ENCODE measurements at places on chromosomes 4 and X.
A peak's percentile ranks its signal among the peaks of the same experiment; 100 is the strongest.

GRCh38 chr4:10158333-10158942 is 41.8 kb upstream of the WDR1 start:
- DNase-seq, result no peak

- no peak for DNase-seq
Observed at GRCh38 chrX:128052303-128052702, at the start of gene ACTRT1. Gene ACTRT1, minus strand, starts transcription at chrX:128052403. Its CDS starts 197 bp downstream, at chrX:128052206.

DNA sequence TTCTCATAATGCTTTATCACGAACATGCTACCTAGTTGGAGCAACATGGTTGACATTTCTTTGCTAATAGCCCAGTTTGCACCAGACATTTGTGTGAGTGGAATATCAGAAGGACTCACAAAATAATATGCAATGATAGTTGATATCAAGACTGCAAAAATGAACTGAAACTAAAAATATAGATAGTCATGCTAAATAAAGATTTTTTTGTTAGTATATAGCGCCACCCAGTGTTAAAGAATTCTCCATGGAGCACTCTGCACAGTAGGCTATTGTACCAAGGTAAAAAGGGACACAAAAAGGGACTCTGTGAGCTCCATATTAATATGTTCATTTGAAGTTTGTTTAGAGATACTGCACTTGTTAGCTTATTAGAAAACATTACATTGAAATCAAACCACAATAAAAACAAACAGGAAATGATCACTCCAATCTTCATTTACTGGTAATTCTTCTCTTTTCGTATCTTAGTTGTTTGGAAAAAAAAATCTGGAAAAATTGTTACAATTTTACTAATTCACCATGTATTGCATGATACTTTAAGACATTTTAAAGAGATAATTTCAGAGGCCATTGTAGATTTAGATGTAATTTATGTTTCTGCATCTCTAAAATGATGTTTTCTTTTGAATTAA is 1509.6 kb downstream of the ADGRL3 start:
- DNase-seq, result no peak

GRCh38 chr4:185370268-185370949 is 25.3 kb downstream of the LRP2BP start:
- no peak for DNase-seq

- no peak for DNase-seq
Observed at GRCh38 chr4:139978692-139979091, 175.3 kb downstream of the MAML3 start.

GRCh38 chr4:150943818-150944217 is 71.3 kb downstream of the LRBA start:
- DNase-seq, result no peak

DNA sequence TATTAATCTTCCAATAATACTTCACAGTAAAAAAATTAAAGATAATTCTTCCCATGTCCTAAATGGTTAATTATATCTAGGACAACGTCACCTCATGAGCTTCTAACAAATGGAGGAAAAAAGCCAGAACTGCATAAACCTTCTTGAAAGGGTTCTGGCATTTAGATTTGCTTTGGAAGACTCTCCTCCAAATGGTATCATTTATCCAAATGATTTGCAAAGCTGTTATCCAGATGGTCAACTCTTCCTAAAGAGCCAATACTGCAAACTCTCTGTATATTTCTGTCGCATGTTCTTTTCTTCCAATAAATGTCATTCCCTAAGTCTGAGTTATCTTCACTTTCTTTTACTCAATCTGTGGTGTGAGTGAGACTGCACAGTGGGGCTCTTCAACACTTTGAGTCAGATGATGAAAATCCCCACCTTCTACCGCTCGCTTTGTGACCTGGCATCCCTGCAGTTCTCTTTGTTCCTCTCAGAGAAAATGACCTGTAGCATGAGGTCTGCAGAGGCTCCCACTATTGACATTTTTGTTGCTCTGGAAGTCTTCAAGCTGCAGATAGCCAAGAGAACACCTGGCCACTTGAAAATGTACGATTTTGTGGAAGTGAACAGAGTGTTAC is 52.9 kb downstream of the TMEM150C start:
- DNase-seq, result no peak

DNA sequence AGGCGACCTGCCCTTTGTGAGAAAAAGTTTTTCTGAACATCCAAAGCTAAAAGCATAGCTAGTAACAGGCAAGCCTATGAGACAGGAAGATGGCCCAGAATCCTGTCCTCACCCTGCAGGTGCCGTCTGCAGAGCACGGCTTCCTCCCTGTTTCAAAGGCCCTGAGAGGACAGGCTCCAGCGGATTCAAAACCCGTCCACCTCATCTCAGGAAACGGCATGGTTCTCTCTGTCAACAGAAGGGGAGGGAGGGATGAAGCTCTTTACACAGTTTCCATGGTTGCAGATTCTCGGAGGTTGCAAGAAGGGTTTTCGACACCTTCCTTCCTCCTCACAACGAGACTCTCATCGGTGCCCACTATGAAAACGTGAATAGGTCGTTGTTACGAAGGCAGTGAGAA is 8.3 kb downstream of the PPP2R3B start:
- DNase-seq, result no peak

GRCh38 chr4:38889143-38889542 is 21.5 kb downstream of the FAM114A1 start:
- DNase-seq, result no peak

- no peak for DNase-seq
Observed at GRCh38 chr4:87118826-87119225, 101.6 kb downstream of the KLHL8 start.

GRCh38 chr4:88846206-88846790 is 148.7 kb upstream of the NAP1L5 start:
- no peak for DNase-seq

GRCh38 chrX:14509325-14510057 is 19.8 kb upstream of the GLRA2 start:
- no peak for DNase-seq

DNA sequence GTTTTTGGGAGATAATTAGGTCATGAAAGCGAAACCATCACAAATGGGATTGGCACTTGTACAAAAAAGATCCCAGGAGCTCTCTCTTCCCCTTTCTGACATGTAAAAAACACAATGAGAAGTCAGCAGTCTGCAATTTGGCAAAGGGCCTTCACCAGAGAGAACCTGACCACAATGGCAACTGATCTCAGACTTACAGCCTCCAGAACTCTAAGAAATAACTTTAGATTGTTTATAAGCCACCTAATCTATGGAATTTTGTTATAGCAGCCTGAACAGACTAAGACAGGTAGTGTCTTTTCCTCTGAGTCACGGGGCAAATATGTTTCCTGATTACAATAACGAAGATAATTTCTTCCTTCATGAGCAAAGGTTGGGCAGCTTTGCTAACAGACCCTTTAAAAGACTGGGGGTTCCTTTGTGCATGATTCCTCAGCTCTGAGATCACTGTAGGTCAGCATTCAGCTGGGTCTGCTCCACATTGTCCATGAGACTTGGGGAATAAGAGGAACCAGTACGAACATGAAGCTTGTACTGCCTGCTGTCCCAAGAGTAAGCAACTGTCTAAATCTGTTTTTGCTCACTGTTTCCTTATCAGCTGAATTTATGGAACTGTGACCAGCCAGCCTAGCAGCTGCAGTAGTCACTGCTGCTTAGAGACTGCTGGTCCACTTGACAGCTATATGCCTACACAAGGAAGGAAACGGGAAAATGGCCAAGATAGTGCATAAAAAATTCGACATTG is 191.6 kb downstream of the ANAPC10 start:
- DNase-seq, result no peak

GRCh38 chrX:73855546-73855945 is 292.5 kb downstream of the CHIC1 start:
- peak; percentile 42 for DNase-seq

DNA sequence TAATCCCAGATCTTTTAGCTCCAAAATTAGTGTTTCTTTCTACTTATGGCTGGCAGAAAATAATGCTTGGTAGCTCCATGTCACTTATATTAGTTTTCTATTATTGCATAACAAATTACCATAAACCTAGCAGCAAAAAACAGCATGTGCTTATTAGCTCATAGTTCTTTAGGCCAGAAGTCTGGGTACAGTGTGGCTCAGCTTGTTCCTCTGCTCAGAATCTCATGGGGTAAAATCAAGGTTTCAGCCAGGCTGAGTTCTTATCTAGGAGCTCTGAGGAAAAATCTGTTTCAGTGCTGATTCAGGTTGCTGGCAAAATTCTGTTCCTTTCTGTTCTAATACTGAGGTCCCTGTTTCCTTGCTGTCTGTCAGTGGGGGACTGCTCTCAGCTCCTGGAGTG is 101.1 kb downstream of the CT47B1 start:
- DNase-seq, result no peak

- no peak for DNase-seq
Observed at GRCh38 chr4:40264497-40264896, 67.7 kb downstream of the RHOH start.

- no peak for DNase-seq
Observed at GRCh38 chrX:31178769-31179125, 106.9 kb upstream of the FTHL17 start.

GRCh38 chr4:109432203-109432602 is 1.4 kb upstream of the SEC24B start:
- DNase-seq, result no peak

DNA sequence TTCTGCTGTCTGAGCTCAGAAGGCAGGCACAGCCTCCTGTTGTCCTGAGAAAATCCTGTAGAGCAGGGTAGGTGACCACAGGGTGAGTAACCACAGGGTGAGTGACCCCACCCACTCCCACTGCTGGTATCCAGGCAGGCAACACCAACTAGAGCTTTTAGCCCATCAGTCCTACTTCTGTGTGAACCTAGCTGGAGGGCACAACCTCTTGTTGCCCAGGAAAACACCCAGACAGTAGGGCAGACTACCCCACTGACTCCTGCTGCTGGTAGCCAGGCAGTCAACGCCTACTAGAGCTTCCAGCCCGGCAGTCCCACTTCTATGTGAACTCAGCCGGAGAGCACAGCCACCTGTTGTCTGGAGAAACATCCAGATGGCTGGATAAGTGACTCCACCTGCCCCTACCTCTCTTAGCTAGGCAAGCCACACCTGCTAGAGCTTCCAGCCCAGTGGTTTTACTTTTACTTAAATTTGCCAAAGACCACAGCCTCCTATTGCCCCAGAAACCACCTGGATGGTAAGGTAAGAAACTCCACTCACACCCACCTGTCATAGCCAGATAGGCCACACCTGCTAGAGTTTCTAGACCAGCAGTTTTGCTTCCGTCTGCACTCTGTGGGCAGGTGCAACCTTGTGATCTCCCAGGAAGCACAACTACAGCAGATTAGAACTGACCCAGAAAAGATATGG is 371.6 kb downstream of the INPP4B start:
- no peak for DNase-seq

DNA sequence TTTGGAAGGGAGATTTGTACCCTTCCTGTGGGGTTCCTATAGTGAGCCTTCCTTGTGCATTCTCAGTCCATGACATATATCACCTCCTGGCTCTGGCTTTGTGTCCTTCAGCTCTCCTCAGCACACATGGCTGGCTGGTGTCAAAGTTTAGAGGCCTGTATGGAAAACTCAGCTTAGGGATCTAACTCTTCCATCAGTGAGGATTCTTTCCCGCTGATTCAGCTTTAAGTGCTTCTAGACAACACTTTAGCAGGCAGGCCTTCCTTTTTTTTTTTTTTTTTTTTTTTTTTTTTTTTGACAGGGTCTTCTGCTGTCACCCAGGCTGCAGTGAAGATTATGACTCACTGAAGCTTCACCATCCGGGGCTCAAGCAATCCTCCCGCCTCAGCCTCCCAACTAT is 84.2 kb downstream of the NPNT start:
- no peak for DNase-seq

DNA sequence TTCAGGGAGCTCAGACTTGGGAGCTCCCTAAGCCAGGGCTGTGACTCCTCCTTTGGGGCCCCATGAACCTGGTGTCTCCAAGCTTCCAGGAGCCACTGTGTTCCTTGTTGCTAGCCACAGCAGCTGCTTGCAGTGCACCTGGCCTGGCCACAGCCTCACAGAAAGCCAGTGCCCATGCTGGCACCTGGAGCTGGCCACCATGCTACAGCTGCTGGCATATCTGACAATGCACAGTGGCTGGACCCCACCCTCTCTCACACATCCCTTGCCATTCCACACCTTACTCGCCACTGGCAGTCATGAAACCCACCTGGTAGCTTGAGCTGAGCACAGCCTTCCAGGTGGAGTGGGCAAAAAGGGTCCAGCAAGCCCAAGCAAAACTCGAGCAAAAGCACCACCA is 441.7 kb downstream of the ARAP2 start:
- no peak for DNase-seq

DNA sequence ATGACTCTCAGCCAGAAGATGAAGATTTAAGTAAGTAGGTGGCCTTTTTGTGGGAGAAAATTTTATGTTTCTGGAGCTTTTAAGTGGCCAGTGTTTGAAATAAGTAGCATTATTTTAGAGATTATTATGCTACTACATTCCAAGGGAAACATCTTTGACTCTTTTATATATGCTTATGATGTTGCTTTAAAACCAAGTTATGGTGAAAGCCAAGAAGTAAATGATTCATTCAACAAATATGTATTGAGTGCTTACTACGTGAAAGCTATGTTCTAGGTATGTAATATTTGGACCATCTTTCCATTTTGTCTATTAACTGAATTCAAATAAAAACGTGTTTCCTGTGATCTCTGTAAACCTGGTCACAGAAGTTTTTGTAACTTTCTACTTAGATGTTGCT is 58.3 kb downstream of the ZFX start:
- no peak for DNase-seq

DNA sequence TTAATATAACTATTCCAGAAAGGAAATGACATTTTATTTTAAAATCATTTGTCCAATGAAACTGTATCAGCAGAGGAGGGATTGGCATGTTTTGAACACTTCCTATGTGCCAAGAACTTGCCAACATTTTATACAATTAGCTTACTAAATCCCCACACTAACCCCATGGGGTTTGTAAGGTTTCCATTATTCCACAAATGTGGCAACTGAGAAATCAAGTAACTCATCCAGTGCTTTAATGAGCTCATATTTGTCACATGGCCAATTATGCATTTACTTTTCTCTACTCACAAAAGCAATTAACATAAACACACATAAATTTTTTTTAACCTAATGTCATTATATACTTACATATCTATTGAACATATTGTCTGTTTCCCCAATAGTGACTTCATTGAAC is 37.3 kb downstream of the MANBA start:
- DNase-seq, result no peak

DNA sequence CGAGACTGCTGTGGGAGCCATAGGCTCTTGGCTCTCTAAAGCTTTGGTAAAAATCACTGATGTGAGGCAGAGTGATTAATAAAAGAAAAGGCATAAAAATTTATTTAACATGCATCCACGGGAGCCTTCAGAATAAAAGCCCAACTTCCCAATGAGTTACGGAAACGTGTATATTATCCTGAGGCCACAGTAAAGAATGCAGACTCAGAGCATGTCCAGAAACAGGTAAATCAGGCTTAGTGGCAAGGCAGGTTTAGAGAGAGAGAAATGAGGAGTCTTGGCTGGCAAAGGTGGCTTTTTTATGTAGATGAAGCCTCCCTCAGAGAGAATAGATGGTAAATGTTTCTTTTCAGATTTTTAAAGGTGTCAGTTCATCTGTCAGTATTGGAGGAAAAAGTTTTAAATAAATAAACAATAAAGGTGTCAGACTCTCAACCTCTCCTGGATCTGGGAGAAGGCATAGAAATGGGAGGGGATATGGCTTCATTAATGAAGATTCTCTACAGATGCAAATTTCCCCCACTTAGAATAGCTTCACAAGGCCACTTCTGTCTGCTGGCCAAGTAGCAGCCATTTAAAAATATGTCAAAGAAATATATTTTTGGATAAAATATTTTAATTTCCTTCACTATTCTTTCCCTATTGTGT is 24.0 kb downstream of the C4orf51 start:
- DNase-seq, result no peak

- no peak for DNase-seq
Observed at GRCh38 chrX:39904816-39905537, 192.8 kb downstream of the BCOR start.

- no peak for DNase-seq
Observed at GRCh38 chrX:16743604-16744325, 24.4 kb downstream of the SYAP1 start.
